Karpas-422 (cell line): ENCODE measurements at places on chromosomes 11 and 22. TPM values are rescaled to one million over a fixed set of nuclear protein-coding genes. Genes with fewer than 3 reads are reported as not detected.

- no peaks in the 10 kb centered on the region for H3K27me3 ChIP-seq
- H3K27ac ChIP-seq: no peak overlapping the region
- no peak for DNase-seq
- no peaks in the 10 kb centered on the region for H3K4me1 ChIP-seq
These were observed 20.9 kb downstream of the BRSK2 start for GRCh38 chr11:1410366-1411291.

DNA sequence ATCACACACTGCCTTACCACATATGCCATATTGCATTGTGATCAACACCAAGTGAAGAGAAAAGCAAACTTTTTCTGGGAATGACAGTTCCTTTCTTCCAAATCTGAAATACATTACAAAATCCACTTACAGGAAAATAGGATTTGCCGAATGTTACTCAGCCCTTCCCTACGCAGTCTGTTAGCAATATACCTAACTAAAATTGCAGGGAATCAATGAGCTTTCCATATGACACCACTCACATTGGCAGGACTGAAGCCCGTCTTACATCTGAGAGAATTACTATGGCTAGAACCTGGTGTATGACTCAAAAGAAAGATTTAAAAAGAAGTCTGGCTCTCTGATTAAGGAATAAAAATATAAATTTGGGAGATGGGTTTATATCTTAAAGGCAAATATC, 136.0 kb downstream of the LRRC4C start:
- H3K4me1 ChIP-seq: no peaks in the 10 kb centered on the region
- no peaks in the 10 kb centered on the region for H3K36me3 ChIP-seq
- no peaks in the 10 kb centered on the region for H3K27me3 ChIP-seq
- no peak for DNase-seq

Gene RIMBP3B
- total RNA-seq: 0.29 and 0.34 TPM in 2 replicates

GRCh38 chr11:114172055-114172861, 112.7 kb downstream of the ZBTB16 start:
- no peak overlapping the region for H3K4me3 ChIP-seq
- no peaks in the 10 kb centered on the region for H3K36me3 ChIP-seq
- no peak for DNase-seq
- no peak overlapping the region for H3K27ac ChIP-seq
- H3K27me3 ChIP-seq: no peaks in the 10 kb centered on the region

- H3K36me3 ChIP-seq: no peaks in the 10 kb centered on the region
- H3K4me3 ChIP-seq: no peak overlapping the region
- no peaks in the 10 kb centered on the region for H3K27me3 ChIP-seq
These were observed 13.0 kb upstream of the BCL9L start for GRCh38 chr11:118938491-118939403.

- no peak for DNase-seq
- no peak overlapping the region for H3K4me3 ChIP-seq
- H3K27me3 ChIP-seq: no peaks in the 10 kb centered on the region
- no peak overlapping the region for H3K27ac ChIP-seq
These were observed 20.9 kb upstream of the DGCR8 start for GRCh38 chr22:20058989-20059770.

- H3K4me3 ChIP-seq: no peak overlapping the region
- no peaks in the 10 kb centered on the region for H3K4me1 ChIP-seq
- H3K27me3 ChIP-seq: no peaks in the 10 kb centered on the region
- no peak overlapping the region for H3K27ac ChIP-seq
These were observed 12.5 kb upstream of the TMPRSS6 start for GRCh38 chr22:37121887-37122591.

DNA sequence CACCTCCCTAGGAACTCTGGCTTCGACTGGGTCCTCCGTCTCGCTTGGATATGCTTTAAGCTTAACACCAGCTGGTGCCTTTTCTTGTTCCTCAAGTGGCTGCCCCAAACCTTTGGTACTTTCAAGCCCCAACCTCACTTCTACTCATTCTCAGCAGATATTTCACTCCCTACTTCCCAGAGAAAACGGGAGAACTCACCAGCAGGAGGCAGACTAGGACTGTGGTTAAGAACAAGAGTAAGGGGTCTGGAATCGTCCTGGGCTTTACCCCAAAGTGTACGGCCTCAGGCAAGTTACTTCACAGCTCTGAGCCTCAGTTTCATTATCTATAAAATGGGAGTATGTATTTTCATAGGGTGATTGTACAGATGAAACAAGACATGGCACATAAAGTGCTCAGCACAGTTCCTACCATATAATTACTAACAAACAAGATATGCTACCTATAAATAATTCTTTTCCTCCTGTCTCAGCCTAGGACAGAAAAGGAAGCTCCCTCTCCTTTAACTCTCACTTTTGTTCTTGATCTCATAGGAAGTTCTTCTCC, 37.8 kb downstream of the PAMR1 start:
- H3K27ac ChIP-seq: no peak overlapping the region
- peak; percentile 44 for DNase-seq
- H3K36me3 ChIP-seq: no peaks in the 10 kb centered on the region
- no peaks in the 10 kb centered on the region for H3K27me3 ChIP-seq
- no peak overlapping the region for H3K4me3 ChIP-seq
- H3K4me1 ChIP-seq: no peaks in the 10 kb centered on the region

- no peaks in the 10 kb centered on the region for H3K27me3 ChIP-seq
- no peaks in the 10 kb centered on the region for H3K36me3 ChIP-seq
- no peak for DNase-seq
- H3K4me3 ChIP-seq: no peak overlapping the region
- no peak overlapping the region for H3K27ac ChIP-seq
- H3K4me1 ChIP-seq: no peaks in the 10 kb centered on the region
These were observed 11.1 kb upstream of the OOSP2 start for GRCh38 chr11:60029015-60029632.

Gene POU2AF1
- 803 and 894 TPM in 2 replicates for total RNA-seq

Gene KIAA1671
- not detected in 2 replicates for total RNA-seq
